ENCODE measurements at places on chromosomes 5 and 9.
A peak's percentile ranks its signal among the peaks of the same experiment; 100 is the strongest.

DNA sequence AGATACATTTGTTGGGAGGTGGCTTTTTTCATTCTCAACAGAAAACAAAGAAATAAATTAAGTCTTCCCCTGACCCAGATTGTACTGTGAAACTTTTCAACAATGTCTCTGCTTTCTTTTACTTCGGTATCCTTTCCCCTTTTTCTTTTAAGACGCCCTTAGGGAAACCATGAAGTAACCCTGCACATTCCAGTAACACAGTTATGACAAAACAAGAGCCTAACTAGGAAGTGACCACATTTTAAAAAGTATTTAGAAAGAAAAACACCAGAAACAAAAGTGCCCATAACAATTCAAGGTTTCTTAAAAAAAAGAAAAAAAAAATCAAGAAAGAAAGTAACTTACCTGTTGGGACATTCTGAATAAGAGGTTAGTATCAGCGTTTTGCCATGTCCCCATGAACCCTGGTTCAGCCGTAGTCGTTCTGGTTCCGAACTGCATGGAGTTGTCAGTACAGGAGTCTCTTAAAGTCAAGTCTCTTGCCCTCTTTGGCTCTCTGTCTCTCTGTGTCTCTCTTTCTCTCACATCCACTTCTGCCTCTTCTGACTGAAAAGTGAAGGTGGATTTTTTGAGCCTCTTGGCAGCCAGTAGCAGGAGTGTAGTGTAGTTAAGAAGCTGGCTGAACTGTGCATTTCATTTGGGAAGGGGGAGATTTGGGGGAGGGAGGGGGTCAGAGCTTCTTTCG is 142.9 kb downstream of the BNC2 start:
- no peak for DNase-seq

DNA sequence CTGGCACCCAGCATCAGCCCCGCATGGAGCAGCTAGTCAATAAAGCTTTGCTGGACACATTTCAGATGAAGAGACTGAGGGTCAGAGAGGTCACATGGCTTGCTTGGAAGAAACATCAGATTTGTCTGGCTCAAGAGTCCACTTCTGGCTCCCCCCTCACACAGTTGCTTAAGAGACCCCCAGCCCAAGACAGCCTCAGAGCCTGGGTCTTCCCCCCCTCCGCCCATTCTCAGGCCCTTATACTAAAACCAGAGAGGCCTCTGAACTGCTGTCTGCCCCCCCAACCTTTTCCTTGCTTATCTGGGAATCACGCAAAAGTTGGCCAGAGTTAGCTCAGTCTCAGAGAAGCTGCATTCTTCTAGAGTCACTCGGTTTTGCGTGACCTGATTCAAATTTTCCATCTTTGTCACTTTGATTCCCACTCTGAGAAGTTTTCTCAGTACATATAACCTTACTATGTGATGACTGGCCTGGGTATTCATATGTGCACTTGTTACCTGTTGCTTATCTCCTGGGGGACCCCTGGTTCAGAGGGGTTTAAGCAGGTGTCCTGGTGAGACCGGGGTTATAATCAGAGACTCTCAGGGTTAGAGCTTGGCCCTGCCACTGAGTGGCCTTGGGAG is 145.4 kb upstream of the IER5L start:
- no peak for DNase-seq

GRCh38 chr5:98518754-98519153 is 254.7 kb upstream of the RGMB start:
- no peak for DNase-seq

DNA sequence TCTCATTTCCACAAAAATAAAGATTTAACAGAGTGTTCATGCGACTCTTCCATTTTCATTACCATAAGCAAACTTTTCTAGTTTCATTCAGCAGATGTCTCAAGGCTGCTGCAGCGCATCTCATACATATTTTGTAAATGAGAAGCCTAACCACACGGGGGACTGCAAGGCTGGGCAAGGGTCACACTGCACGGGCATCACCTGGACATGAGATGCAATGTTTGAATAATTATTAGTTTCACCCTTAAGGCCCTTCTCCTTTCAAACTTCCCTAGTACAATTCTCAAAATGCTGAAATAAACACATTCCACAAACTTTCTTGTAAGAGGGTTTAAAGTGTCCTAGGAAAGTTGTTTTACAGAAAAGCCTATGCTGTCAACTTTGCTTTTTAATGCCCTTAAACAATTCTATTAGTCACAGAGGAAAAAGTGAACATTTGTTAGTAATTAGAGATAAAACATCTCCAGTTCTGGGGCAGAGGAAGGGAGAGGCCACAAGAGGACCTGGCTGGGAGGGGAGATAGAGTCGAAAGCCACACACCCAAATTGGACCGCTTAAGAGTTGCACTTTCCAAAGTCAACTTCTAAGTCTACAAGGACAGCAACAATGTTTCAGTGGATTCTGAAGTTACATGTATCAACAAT is 1.3 kb downstream of the DENND1A start:
- DNase-seq, result peak; percentile 55

DNA sequence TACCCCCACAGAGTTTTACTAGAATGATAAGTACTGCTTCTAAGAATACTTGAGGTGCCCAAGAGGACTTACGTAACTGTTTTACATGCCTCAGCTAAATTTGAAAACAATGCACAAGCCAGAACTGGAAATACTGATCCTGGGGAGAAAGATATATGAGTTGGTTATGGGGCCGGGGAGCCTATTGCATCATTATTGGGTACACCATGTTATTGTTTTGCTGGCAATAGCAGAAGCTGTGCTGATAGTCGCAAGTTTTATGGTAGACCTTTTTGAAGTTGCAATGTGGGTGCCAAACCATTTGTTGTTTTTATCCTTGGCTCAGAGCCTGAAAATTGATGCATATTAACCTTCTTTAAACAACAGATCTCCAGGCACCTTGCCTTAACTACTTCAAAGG is 108.4 kb upstream of the DHFR start:
- DNase-seq, result no peak

DNA sequence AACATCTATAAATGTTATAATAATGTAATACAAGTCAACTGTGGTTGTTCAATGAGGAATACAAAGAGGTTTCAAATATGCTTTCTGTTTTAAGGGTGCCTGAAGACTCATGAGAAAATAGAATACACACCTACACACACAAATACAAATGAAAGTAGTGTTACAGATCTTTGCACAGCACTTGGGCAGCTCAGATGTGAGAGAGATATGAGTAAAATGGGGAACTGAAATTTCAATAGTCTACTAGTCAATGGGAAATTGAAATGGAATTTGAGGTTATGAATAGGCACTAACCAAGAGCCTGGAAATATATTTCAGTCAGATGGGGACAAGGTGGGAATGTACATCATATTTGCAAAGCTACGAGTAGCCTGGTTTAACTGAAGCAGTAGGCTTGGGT is 96.6 kb downstream of the ISL1 start:
- no peak for DNase-seq

DNA sequence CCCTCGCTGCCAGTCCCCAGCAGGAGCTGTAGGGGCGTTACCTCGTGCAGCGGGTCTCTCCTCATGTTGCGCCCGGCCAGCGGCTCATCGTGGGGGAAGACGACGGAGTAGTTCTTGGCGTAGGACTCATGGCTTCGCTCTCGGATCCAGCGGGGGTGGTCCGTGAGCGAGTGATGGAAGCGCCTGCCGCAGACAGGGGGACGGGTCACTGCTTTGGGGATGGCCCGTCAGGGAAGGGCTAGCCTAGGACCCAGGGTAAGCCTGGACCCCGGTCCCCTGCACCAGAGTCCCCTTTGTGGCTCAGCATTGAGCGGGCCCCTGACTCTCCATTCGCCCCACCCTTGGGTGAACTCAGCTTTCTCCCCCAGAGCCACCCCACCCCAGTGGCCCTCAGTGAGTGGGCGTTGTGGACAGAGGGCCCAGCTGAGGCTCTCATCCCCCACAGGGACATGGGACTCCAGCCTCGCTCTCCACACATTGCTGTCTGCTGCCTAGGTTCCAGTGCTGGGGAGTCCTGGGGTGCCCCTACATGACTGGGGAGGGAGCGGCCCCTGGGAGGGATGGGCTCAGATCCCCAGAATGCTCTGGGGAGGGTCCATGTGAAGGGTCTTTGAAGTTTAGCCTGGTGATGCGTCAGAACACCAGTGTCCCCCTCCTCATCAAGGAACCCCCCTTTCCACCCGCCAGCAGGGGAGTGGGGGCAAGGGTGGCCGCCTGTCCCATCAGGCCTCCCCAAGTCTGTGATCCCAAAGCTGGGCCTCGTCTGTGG is 29.7 kb downstream of the SARDH start:
- no peak for DNase-seq

DNA sequence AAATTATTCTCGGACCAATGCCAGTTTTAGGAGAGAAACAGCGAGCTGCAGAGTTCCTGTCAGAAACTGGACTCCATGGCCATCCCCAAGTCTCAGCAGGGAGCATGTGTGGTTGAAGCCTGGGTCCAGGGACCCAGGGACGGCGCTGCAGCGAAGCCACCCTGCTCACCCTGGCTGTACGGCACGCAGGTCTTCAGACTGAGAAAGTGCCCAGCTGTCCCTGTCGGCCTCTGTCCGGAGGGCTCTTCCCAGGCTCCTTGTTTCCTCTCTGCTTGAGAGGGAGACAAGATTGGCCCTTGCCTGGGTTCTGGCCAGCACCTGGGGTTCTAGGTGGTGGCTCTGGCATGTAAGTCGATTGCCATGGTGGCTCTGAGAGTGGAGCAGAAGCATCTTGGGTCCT is 26.9 kb downstream of the PTGES2 start:
- DNase-seq, result no peak

GRCh38 chr5:172757394-172758010 is 13.5 kb downstream of the DUSP1 start:
- DNase-seq, result no peak

DNA sequence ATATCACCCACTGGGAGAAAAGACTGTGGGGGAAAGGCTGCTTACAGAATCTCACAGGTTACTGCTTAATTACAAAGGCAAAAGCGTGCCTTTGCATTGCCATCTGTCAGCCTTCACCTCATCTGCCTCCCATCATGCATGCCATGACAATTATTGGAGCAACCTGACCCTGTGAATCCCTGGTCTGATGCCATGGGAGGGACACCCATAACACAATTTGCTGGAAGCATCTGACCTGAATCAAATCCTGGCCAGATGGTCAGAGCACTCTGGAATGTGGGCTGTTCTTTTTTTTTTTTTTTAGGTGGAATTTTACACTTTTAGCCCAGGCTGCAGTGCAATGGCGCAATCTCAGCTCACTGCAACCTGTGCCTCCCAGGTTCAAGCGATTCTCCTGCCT is 11.6 kb upstream of the RETREG1 start:
- DNase-seq, result no peak

DNA sequence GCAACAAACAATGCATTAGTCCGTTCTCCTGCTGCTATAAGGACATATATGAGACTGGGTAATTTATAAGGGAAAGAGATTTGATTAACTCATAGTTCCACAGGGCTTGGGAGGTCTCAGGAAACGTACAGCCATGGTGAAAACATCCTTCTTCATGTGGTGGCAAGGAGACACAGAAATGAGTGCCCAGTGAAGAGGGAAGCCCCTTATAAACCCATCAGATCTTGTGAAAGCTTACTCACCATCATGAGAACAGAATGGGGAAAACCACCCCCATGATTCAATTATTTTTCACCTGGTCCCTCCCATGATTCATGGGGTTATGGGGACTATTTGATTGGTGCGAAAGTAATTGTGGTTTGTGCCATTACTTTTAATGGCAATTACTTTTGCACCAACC is 655.8 kb upstream of the SEMA6A start:
- no peak for DNase-seq

- no peak for DNase-seq
These were observed 249.1 kb upstream of the ADCY2 start for GRCh38 chr5:7146886-7147285.

- DNase-seq, result no peak
These were observed 282.3 kb upstream of the TUT7 start for GRCh38 chr9:86636519-86636918.

- DNase-seq, result no peak
These were observed 590.9 kb downstream of the CAAP1 start for GRCh38 chr9:26301659-26302058.

- no peak for DNase-seq
These were observed 8.4 kb downstream of the GNAQ start for GRCh38 chr9:78023003-78023741.

DNA sequence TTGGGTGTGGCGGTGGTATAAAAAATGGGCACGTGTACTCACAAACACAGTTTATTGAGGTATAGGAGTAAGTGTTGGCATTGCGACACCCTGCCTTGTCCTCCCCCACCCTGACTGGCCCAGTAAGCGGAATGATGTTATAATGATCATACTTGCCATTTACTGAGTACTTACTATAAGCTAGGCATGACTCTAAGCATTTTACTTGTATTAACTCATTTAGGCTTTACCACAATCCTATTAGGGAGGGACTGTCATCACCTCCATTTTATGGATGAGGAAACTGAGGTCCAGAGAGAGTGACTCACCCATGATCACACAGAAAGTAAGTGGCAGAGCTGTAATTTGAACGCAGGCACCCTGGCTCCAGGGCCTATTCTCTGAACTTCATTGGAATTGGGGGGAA is 2.3 kb downstream of the SMIM3 start:
- DNase-seq, result peak; percentile 73

DNA sequence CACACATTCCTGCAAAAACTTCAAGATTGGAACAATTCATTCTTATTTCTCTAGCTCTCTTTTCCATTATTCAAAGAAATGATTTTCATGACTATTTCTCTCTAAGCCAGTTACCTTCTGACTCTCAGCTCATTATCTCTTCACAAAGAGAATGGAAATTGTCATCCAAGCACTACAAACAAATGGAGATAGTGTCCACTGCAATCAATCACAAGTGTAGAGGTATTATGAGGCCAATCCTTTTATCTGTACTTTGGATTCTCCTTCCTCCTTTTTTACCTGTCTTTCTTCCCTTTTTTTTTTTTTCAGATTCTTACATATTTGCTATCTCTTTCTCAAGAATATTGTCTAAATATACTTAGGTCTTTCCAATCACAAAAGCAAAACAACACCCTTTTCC is 497.7 kb upstream of the MEF2C start:
- DNase-seq, result no peak

GRCh38 chr5:140093866-140094265 is 20.0 kb upstream of the PURA start:
- DNase-seq, result no peak

DNA sequence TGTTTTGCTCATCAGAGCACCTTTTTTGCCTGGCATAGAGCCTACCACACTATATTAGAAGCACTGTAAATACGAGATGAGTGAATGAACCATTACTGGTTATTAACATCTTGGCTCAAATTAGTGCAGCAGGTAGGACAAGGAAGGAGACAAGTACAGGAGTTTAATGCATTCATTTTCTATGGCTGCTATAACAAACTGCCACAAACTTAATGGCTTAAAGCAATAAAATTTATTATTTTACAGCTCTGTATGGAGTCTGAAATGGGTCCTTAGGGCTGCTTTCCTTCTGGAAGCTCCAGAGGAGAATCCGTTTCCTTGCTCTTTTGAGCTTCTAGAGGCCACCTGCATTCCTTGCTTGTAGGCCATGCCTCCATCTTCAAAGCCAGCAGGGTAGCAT is 59.1 kb downstream of the PDE6A start:
- no peak for DNase-seq

- DNase-seq, result no peak
These were observed 183.9 kb upstream of the DMAC1 start for GRCh38 chr9:7983490-7983889.

All from BJ (cell line).